Hematopoietic multipotent progenitor cell treated with erythropoietin and hydrocortisone succinate and interleukin-3 and kit ligand, for 8 days (in vitro differentiated cells): ENCODE measurements at places on chromosomes 5 and 9.

GRCh38 chr9:129570450-129571297, 50.2 kb downstream of the C9orf50 start:
- peak; percentile 69 for DNase-seq

GRCh38 chr9:98311541-98311940, 56.1 kb upstream of the TBC1D2 start:
- no peak for DNase-seq

GRCh38 chr9:112012026-112012902, 115.7 kb downstream of the UGCG start:
- DNase-seq: no peak

GRCh38 chr9:91693226-91693625, 256.8 kb downstream of the ROR2 start:
- DNase-seq: no peak

- peak; percentile 74 for DNase-seq
Observed at GRCh38 chr5:55344392-55344992, 36.7 kb downstream of the MTREX start.
